Fibroblast of skin of back (primary cell): ENCODE measurements at places on chromosomes 1 and 21.
A peak's percentile ranks its signal among the peaks of the same experiment; 100 is the strongest.

- peak; percentile 55 for DNase-seq
Observed at GRCh38 chr1:40582116-40582515, 50.7 kb downstream of the ZNF684 start.

DNA sequence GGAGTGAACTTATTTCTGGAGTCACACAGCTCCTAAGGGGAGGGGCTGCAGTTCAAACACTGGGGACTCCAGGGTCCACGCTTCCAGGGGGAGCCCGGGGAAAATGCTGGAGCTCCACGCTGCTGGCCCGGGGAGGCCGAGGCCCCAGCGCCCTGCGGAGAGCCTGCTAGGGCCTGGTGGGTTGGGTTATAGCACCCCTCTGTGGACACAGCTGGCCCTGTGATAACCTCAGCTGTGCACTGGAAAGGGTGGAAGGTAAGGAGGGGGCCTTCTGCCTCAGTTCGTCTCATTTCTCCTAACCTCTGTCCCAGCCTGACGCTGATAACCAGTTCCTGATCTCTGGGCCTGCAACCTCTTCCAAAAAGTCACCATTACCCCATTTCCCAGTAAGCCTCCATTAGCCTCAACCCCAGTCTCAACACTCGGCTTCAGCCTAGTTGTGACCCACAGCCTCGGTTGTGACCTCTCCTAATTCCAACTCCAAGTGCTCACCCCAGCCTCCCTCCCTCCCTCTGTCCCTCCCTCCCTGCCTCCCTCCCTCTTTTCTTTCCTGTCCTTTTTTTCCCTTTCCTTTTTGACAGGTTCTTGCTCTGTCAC lies 7.1 kb downstream of the NBL1 start:
- peak; percentile 41 for DNase-seq

DNA sequence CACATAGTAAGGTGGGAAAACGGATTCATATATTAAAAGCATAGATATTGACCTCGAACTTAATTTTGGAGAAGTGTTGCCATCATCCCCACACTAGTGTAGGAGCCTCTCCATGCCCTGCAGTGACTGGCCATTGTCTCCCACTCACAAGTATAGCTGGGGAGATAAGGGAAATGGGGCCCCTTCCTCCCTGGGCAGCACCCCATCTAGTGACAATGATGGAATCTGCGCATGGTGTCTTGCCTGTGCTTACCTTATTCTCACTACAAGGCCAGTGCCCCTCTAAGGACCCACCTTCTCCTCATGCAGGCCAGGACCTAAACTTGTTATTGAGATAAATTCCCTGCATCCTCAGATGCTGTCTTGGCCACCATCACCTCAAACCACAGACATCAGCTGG lies 374.9 kb downstream of the NTNG1 start:
- no peak for DNase-seq

DNA sequence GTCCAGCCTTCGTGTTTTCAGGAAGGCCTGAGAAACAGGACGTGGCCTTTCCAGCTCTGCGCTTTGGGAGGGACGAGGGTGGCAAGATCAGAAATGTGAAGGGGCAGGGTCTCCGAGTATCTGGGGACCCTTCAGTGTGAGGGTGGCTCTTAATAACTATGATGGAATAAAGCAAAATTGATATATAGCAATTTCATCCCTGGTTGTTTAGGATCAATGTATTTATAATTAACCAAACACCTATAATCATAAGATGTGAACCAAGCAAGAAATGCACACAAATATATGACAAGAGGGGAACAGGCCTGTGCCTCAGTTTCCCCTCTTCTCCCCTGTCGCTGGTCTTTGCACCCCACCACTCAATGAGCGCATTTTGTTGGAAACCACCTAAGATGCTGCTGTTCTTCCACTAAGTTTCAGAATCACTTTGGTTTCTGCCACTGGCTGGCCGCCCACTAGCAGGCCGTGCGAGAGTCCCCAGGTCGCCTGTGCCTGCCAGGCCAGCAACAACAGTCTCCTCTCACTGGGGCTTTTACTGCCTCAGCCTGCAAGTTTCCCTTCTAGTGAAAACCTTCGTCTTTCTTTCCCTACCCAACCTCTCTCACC lies 36.6 kb downstream of the UBASH3A start:
- no peak for DNase-seq

- DNase-seq, result no peak
Observed at GRCh38 chr1:183231545-183231944, 45.5 kb downstream of the LAMC2 start.

GRCh38 chr1:235820061-235820460 lies 46.6 kb downstream of the LYST start:
- DNase-seq, result no peak

DNA sequence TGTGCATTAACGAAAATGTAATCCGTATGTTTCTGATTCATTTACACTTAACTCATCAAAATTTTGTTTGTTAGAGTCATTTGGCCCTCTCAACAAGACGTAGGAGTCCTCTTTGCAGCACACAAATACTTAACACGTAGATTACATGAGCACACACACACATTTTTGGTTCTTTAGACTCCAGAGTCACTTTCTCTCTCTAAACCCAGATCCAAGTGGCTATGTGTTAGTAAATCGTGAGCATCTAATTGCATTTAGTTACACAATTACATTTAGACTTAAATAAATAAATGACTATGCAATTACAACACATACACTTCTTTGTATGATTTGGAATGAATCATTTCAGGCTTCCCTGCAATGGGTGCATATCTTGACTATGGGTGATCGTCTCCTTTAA lies 109.0 kb upstream of the GREM2 start:
- no peak for DNase-seq

DNA sequence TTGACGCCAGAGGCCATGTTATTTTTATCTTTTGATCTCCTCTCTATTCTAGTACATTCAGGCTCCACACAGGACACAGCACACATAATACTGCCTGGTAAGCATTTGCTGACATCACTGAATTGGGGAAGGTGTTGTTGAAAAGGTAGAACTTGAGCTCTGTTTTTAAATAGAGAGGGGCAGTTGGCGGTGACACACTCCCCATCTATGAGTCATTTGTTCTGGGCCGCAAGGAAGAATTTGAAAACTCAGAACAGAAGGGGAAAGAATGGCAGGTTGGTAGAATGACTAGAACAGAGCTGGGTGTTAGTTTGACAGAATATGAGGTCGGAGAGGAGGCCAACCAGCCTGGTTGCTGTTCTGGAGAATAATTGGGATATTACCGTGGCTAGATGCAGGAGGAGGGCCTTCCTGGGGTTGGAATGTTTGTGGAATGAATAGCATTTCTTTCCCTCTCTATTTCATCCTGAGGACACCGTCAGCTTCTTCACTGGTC lies 52.1 kb upstream of the ERRFI1 start:
- peak; percentile 89 for DNase-seq

GRCh38 chr1:173128742-173129141 lies 78.0 kb upstream of the TNFSF18 start:
- DNase-seq, result no peak

GRCh38 chr21:41752231-41752681 lies 14.6 kb downstream of the RIPK4 start:
- DNase-seq, result peak; percentile 84

DNA sequence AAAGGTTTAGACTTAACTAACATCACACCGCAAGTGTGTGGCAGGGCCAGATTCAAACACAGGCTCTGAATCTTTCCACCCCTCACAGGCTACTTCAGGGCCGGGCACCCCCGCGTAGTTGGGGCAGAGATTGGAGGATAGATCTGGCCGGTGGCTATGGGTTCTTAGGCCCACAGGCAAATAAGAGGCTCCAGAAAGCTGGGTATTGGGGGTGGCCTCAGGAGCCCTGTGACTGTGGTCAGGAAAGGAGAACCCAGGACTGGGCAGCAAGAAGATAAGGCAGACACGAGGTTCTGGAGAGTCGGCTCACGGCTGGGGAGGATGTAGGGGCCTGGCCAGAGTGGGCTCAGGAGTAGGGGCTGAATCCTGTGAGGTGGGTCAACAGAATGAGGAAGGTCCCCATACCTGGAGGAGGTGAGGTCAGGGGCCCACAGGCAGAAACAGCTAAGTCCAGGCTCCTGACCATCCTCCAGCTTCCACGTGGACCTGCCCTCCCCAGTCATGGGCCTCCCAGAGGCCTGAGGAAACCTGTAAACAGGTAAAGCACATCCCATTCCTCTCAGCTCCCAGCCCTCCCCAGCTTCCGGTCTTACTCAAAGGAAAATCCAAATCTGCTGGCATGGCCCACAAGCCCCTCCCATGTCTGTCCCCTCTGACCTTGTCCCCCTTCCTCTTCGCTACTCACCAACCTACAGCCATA lies 306.2 kb downstream of the MATN1 start:
- no peak for DNase-seq

DNA sequence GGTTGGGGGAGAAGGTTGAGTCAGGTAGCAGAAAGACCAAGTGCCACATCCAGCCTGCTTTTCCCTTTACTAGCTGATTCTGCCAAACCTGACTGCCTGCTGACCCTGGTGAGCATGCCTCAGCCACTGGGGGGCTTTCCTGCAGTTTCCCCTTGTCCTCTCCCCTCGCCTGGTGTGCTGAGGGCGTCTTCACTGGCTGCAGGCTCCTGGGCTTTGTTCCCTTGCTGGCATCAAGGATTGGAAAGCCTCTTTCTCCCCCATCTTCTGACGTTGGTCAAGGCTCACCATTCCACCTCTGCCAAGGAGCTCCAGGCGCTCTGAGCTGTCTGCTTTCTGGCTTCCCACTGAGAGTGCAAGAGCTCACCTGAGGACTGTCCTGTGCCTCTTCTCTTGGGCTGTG lies 28.4 kb downstream of the MAN1C1 start:
- DNase-seq, result no peak

GRCh38 chr1:94096797-94097549 lies 24.0 kb downstream of the ABCA4 start:
- no peak for DNase-seq

DNA sequence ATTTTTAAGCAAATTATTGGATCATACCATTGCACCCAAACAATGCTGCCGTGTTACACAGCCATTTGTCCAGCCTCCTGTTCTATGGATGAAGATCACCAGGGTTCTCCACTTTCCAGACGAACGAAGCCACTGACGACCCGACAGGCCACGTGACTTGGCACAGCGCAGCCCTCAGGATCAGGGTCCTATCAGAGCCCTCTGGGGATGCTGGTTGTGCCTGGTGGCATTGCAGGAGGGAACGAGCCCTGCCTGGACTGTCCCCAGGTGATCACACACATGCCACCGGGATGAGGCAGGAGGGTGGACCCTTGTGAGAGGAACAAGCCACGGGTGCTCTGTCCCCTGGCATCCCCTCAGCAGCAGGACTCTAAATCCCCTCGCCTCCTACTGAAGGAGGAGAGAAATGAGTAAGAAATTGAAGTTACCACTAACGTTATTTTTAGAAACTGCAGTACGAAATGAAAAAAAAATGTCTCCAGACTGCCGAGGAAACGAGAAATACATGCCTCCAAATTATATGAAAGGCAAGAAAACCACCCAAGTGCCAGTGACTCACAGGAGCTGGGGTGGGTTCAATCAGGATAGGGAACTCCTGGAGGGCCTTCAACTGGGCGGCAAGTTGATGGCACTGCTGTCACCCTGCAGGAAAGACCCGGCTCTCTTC lies 58.7 kb upstream of the PDE9A start:
- DNase-seq, result peak; percentile 51

DNA sequence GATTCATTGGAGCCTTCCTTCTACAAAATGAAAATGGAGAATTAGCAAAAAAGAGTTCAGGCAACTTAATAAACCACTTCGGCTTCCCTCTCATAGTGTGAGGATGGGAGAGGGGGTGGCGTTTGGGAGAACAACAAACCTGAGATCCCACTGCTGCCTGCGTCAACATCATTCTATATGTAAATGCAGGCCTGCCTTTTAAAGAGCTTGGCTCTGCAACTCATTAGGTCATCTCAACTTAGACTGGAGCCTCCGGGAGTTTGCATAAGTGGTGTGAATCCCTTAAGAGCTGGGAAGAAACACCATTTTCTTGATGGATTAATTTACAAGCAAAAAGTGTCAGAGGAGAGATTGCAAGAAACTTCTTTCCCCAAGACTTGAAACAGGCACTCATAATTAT lies 127.6 kb upstream of the DAB1 start:
- DNase-seq, result no peak

DNA sequence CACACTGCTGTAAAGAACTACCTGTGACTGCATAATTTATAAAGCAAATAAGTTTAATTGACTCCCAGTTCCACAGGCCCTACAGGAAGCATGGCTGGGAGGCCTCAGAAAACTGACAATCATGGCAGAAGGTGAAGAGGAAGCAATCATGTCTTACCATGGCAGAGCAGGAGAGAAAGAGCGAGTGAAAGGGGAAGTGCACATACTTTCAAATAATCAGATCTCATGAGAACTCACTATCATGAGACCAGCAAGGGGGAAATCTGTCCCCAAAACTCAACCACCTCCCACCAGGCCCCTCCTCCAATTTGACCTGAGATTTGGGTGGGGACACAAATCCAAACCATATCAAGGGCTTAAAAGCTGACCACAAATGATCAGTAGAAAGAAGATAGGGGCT lies 493.2 kb downstream of the PTPRC start:
- no peak for DNase-seq

DNA sequence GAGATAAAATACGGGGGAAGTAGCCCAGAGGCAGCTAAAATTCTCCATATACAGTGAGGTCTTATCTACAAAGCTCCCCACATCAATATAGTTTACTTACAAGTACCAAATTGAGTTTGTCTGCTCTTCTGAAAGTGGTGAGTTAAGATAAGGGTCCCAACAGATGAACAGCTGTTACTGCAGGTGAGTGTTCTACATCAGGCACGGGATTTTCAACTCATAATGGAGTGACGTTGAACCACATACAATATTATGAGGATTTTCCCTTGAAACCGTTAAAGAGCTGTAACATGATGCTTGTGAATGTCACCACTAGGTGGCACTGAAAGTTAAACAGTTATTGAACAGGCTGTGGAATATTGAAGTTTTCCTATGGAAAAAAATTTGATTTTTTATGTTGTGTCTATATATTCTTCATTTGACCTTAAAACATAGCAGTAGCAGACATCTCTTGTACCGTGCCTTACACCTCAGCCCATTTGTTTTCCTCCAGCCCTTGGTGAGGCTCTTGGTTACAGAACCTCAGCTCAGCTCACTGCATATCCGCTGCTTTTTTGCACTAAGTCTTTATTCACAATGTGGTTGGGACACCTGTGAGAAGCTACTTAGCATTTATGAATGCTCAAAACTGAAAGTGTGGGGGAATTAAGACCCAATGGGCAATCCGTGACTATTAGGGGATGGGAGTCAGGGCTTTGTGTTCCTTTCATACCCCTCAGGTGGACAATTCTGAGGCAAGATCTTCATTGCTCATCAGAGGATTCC lies 23.2 kb downstream of the CD1D start:
- DNase-seq, result peak; percentile 63
